ENCODE measurements at places on chromosomes 4 and X. TPM values are rescaled to one million over a fixed set of nuclear protein-coding genes. Genes with fewer than 3 reads are reported as not detected.

Gene USP17L20
- not detected for total RNA-seq

Gene TMSB15A
- 109 TPM for total RNA-seq

Gene RGN
- 3.5 TPM for total RNA-seq

Gene RASGEF1B
- total RNA-seq: 8.3 TPM

DNA sequence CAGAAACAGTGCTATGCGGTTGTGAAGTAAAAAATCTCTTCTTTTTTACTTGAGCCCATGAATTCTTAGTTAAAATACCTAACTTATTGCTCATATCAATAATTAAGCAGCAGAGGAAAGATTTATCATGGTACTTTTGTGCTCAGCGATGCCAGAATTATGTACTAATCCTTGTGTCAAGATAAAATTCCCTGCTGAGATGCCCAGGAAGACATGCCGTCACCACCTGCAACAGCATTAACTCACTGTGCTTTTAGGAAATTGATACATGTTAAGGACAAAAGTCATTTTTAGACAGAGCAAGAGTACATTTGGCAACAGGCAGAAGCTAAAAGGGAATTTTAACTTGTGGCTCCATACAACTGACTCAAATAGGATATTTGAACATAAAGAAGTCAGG lies 138.9 kb downstream of the NPNT start:
- no peak overlapping the region for H3K27ac ChIP-seq
- H3K4me1 ChIP-seq: peaks cover 13% of the 10 kb centered on the region
- H3K36me3 ChIP-seq: no peaks in the 10 kb centered on the region

GRCh38 chrX:16640823-16641222 lies 9.1 kb upstream of the S100G start:
- no peak overlapping the region for H3K4me3 ChIP-seq
- H3K36me3 ChIP-seq: peaks cover 43% of the 10 kb centered on the region
- DNase-seq: no peak
- no peak overlapping the region for H3K27ac ChIP-seq
- peaks cover 17% of the 10 kb centered on the region for H3K4me1 ChIP-seq
- H3K27me3 ChIP-seq: no peaks in the 10 kb centered on the region

GRCh38 chrX:82208975-82209374 lies 1007.1 kb downstream of the SH3BGRL start:
- no peak for DNase-seq
- no peak overlapping the region for H3K27ac ChIP-seq
- H3K4me3 ChIP-seq: no peak overlapping the region

DNA sequence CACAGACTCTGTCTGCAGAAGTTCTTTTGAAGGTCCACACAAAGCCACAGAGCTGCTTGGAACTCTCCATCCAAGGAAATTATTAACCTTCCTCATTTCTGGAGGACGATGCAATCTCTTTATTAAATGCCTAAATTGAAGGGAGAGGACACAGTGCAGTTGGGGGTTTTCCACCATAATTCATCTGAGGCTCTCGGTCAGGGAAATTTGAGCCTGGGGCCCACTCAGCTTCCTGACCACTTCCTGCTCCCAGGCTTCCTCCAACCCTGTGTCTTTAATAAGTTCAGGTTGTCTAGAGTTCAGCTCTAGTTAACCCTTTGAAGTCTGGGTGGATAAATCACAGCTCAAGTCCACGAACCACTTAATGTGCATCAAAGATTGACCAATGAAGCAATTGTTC lies 58.5 kb downstream of the PRPS1 start:
- H3K4me1 ChIP-seq: peaks cover 30% of the 10 kb centered on the region
- no peaks in the 10 kb centered on the region for H3K27me3 ChIP-seq
- H3K4me3 ChIP-seq: peak overlapping the region; percentile 35

- no peaks in the 10 kb centered on the region for H3K27me3 ChIP-seq
- no peak within 1 kb of the TSS for H3K27ac ChIP-seq
- H3K4me1 ChIP-seq: no peaks in the 10 kb centered on the region
- no peak within 1 kb of the TSS for H3K4me3 ChIP-seq
- DNase-seq: no peak
Measured at GRCh38 chrX:115017455-115017854, at the start of gene IL13RA2. IL13RA2 (minus strand) TSS chrX:115017616; CDS start chrX:115017269, 347 bp downstream.

GRCh38 chrX:49250578-49250977 lies 13.9 kb downstream of the FOXP3 start:
- no peak overlapping the region for H3K4me3 ChIP-seq
- no peaks in the 10 kb centered on the region for H3K27me3 ChIP-seq
- H3K4me1 ChIP-seq: no peaks in the 10 kb centered on the region
- H3K36me3 ChIP-seq: peaks cover 4% of the 10 kb centered on the region

DNA sequence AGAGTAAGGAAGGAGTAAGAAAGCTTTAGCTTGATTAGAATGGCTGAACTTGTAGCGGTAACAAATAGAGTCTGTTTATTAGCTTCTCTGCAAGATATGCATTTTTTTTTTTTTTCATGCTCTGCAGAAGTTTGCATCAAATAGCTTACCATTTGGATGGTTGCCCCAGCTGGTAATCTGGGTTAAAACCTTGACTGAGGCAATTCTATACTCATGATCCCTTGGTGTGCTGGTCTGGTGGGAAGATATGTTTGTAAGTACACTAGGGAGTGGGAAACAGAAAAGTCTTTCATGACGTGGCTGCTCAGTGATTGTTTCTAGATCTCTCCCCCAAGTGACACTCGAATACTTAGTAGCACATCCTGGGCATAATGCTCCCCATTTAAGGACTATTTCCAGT lies 32.1 kb downstream of the SEPTIN11 start:
- peaks cover 13% of the 10 kb centered on the region for H3K36me3 ChIP-seq
- no peak overlapping the region for H3K27ac ChIP-seq
- no peak for DNase-seq
- H3K4me3 ChIP-seq: no peak overlapping the region

Measured in type B pancreatic cell (in vitro differentiated cells).